ENCODE measurements at places on chromosomes 3 and 15.

- no peak for DNase-seq
Observed at GRCh38 chr3:6644070-6644929, 216.6 kb upstream of the GRM7 start.

- no peak for DNase-seq
Observed at GRCh38 chr3:115685097-115685496, 61.8 kb downstream of the GAP43 start.

DNA sequence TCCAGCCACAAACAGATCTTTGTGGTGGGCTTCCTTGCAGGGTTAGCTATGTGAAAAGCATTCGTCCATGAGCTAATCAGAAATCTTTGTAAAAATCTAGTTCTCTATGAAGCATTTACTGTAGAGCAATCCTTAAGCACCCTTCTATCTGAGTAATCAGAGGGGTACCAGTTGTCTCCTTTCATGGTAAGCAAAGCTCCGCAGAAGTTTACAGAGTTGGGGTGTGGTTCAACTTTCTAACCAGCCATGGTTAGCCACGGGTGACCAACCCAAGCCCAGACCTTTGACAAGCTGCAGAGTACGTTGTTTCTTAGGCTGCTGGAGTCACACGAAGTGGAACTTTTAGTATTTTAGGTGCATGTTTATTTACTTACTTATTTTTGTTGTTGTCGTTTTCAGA lies 77.4 kb downstream of the FLNB start:
- no peak for DNase-seq

DNA sequence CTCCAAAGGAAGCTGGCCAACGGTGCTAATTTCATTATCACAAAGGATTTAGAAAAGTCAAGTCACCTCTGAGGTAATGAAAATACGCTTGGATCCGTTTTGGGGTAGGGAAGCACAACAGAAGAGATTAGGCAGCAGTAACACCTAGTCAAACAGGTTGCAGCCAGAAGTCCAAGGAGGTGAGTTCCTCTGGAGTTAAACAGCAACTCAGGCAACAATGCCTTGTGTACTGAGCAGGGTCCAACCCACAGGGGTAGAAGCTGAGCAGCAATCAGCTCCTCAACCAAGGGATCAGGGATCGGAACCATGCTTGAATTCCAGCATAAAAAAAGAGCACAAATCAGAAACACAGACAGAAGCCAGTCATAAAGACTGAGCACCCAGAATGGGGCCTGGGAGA lies 88.1 kb upstream of the SPRED1 start:
- DNase-seq, result no peak

All from AG08395 (cell line).